Cortex of kidney (tissue), 1 donor: ENCODE measurements at places on chromosomes 4 and X.

- DNase-seq: no peak
Measured at GRCh38 chrX:68461576-68461975, 28.3 kb upstream of the OPHN1 start.

- no peak for DNase-seq
Measured at GRCh38 chr4:162727232-162727631, 439.5 kb downstream of the NAF1 start.

DNA sequence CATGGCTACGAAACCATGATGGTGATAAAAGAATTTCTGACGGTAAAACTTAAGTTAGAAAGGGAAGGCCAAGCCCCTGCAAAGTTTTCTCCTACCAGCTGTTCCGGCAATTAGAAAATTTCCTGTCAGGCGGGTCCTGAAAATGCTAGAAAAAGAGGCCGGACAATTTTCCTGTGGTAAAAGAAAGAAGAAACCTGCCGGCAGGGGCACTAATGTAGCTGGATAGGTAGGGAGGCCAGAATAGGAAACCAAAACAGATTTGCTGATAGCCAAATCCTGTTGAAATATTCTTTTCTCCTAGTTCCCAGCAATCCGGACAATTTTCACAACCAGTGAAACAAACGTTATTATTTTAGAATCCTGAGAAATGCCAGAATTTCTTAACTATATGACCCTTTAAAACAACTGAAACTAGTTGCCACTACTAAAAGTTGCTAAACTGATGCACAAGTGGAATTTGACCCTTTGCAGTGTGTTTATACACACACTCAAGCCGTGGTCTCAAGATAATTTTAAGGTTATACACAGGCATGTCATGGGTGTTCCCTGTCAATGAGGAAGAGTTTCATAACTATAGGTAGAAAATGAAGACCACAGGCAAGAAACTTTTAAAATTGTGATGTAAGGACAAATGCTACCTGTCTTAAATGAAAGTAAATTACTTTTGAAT lies 47.7 kb downstream of the RPS6KA3 start:
- DNase-seq: no peak

- DNase-seq: no peak
Measured at GRCh38 chrX:44071847-44072551, 98.8 kb upstream of the NDP start.

DNA sequence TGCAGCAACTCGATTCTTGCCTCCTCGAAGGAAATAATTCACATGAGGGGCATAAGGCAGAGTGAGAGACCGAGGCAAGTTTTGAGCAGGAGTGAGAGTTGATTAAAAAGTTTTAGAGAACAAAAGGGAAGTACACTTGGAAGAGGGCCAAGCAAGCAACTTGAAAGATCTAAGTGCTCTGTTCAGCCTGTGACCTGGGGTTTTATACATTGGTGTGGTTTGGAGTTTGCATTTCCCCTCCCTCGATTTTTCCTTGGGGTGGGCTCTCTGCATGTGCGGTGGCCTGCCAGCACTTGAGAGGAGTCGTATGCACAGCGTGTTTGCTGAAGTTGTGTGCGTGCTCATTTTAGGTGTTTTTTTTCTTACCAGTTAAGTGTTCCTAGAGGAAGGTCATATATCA lies 356.4 kb downstream of the KLHL4 start:
- no peak for DNase-seq

DNA sequence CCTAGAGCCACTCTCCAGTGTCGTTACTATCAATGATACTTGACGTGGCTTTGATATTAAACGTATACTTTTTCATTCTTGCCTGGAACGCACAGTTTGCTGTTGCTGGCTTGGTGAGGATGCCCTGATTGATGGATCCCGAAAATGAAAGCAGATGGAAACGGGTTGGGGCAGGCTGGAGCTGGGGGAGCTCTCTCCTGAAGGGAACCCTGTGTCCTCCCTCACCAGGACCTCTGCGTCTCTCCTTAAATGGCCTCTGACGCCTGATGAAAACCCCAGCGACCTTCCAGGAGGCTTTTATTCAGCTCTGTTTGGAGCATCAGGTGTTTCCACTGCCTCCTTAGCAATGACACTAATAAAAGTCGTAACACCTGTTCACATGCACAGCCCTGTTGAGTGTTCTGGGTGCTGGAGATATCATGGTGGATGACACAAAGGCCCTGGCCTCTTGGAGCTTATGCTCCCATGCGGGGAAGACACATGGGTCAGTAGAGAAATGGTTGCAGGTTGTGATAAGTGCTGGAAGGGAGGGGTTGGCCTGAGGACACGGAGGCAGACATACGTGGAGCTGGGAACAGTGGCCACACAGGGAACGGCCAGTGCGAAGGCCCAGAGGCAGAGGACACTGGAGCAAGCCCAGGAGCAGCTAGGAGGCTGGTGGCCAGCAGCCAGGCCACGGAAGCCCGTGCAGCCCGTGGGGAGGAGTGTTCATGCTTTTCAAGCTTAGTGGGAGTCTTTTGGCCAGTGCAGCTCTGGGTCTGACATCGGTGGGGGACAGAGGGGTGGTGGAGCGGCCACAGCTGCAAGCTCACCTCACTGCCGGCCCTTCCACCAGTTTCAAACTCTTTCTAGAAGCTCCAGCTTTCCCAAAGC lies 7.5 kb downstream of the MSANTD1 start:
- no peak for DNase-seq

GRCh38 chrX:150506020-150506419 lies 62.4 kb upstream of the MTM1 start:
- no peak for DNase-seq

GRCh38 chrX:42366181-42366580 lies 411.8 kb downstream of the PPP1R2C start:
- no peak for DNase-seq

GRCh38 chrX:78455901-78456300 lies 128.5 kb upstream of the CYSLTR1 start:
- no peak for DNase-seq

DNA sequence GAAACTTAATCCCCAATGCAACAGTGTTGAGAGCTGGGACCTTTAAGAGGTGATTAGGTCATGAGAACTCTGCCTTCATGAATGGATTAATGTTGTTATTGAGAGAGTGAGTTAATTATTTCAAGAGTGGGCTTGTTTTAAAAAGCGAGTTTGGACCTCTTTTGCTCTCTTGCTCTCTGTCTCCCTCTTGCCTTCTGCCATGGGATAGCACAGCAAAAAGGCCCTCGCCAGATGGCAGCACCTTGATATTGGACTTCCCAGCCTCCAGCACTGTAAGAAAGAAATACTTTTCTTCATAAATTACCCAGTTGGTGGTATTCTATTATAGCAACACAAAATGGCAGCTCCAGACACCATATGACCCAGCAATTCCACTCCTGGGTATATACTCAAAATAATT lies 7.0 kb upstream of the ATP6AP2 start:
- no peak for DNase-seq

DNA sequence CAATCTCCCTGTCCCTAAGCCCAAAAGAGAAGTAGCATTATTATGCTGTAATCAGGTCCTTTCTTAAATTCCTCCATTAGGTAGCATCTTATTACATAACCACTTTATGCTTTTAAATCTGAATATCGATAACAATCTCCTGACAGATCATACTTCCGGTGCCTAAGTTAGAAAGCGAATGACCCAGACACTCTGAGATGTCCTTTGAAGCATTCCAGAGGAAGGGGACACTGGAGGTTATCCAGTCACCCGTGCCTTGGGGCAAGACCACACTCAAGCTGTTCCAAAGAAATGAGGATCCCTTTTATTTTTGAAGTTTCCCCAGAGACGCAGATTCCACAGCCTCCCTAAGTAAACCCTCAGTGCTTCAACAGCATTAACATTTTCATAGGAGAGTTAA lies 125.7 kb downstream of the PALLD start:
- DNase-seq: no peak

GRCh38 chrX:74446876-74447275 lies 25.6 kb downstream of the SLC16A2 start:
- DNase-seq: no peak

GRCh38 chr4:23060776-23061175 lies 368.0 kb downstream of the GBA3 start:
- no peak for DNase-seq

- no peak for DNase-seq
Measured at GRCh38 chr4:52983563-52984303, 121.6 kb downstream of the RASL11B start.

DNA sequence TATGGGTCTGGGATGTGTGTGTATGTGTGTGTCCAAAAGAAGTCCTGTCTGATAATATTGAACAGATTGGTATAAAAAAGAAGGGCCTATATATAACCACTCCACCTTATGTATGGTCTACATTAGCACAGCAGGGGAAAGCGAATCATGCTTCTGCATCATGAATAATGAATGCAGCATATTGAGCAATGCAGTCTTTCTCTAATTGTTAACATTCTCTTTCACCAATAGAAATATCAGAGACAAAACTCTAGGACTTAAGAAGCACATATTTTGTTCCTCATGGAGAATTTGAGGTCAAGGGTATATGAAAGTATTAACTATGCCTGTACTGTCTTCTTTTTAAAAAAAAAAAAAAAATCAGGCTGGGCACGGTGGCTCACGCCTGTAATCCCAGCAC lies 264.3 kb upstream of the NOCT start:
- no peak for DNase-seq

GRCh38 chr4:55386840-55387239 lies 8.9 kb upstream of the TMEM165 start:
- no peak for DNase-seq

DNA sequence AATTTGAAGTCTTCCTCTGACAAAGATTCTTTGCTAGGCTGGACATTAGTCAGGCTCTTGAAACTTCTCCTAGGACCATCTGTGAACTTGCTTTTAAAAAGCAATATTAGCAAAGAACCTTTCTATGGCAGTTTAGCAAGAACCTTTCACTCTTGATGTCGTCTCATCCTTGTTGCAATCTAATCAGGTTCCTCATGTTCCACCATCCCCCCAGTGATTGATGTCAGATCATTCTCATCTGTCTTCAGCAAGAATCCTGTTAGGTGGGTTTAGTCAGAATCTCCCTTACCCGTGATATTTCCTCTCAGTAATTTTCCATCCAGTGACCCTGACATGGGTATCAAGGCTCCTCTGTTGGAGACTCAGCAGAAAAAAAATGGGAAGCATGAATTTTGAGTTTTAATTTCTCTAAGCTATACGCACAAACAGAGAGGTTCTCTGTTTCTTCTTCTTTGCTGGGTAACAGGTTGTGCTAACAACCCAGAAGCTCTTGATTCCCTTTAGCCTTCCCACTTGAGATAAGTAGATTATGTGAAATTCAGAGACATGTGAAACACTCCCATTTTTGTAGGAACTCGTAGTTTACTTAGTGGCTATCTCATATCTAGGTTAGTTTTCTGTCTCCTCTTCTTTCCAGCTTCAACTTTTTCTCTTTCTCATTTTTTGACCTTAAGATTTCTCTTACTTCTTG lies 507.4 kb downstream of the C4orf33 start:
- no peak for DNase-seq

- DNase-seq: no peak
Measured at GRCh38 chrX:23907111-23907497, 634 bp downstream of the APOO start.

GRCh38 chr4:95023110-95023509 lies 265.4 kb downstream of the BMPR1B start:
- DNase-seq: no peak

DNA sequence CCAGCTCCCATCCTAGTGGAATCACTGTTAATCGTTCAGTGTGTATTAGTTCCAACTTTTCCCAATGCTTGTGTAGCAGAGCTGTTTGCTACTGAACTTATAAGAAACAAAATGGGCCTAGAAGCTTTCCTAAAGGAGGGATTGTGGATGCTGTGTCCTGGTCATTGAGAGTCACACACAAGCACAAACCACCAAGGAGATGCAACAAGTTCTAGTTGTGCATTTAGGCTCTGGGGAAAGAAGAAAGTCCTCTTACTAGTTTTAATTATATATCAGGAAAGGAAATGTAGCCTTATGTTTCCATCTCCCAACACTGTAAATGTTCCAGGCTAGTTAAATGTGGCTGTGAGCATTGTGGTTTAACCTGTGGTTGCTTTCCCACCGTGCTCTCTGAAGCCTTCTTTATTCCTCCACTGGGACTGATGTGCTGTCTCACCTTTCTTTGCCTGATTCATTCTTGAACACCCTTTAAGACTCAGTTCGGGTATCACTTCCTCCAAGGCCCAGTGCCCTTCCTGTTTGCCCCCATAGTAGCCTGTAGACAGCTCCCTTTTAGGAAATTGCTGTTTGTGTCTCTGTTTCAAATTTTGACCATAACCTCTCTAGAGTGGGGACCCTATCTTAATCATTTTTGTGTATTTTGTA lies 34.3 kb downstream of the ATP10D start:
- no peak for DNase-seq

GRCh38 chr4:27701606-27702005 lies 841.0 kb downstream of the STIM2 start:
- DNase-seq: no peak

DNA sequence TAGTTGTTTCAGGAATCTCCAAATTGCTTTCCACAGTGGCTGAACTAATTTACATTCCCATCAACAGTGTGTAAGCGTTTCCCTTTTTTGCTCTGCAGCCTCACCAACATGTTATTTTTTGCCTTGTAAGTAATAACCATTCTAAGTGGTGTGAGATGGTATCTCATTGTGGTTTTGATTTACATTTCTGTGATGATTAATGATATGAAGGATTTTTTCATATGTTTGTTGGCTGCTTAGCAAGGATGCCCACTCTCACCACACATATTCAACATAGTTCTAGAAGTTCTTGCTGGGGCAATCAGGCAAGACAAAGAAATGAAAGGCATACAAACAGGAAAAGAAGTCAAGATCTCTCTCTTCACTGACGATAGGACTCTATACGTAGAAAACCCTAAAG lies 472.4 kb downstream of the ZNF674 start:
- no peak for DNase-seq

GRCh38 chr4:70863099-70863790 lies 23.6 kb upstream of the GRSF1 start:
- DNase-seq: no peak

DNA sequence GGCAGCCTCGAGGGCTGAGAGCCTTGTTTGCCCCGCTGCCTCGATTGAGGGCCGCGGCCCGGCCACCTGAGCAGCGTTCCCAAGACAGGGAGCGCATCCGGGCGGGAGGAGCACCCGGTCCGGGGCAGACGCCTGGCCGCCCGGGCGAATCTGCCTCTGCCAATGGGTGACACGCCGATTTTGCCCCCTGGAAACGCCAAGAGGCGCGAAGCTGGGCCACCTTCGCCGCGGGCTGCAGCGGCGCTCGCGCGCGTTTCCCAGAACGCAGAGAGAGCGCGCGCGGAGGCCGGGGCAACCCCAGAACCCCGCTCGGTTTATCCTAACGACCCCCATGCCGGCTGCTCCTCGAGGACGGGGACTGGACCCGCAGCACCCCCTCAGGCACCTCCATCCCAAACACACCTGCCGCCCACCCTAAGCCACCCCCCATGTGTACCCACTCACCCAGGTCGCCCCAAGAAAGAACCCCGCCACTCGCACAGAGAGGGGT lies 575 bp downstream of the MAP7D2 start:
- no peak for DNase-seq

DNA sequence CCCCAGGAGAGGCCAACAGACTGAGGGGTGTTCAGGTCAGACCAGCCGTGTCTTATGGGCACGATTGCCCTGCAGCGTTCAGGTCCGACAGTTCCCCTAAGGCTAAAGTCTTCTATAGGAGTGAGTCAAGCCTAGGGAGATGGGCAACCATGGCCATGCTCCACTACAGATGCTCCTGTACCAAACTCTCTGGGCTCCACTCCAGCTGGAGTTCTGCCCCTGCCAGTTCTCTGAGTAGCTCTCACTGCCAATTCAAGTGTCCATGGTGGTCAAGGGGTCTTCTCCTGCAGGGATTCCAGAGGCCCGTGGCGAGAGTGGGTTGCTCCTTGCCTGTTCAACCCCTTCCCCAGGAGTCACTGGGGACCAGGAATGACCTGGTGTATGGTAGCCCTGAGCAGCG lies 38.2 kb downstream of the BEX3 start:
- no peak for DNase-seq

GRCh38 chrX:129997086-129997485 lies 14.7 kb downstream of the BCORL1 start:
- DNase-seq: no peak
